Stimulated activated CD4-positive, alpha-beta T cell treated with anti-CD3 and anti-CD28 coated beads, Interleukin-1b, Interleukin-23, amount 100 ng/mL, for 48 hours (primary cell): ENCODE measurements at places on chromosomes 7 and 10.

- no peak for DNase-seq
Measured at GRCh38 chr7:93029056-93029455, 88.7 kb downstream of the SAMD9 start.

DNA sequence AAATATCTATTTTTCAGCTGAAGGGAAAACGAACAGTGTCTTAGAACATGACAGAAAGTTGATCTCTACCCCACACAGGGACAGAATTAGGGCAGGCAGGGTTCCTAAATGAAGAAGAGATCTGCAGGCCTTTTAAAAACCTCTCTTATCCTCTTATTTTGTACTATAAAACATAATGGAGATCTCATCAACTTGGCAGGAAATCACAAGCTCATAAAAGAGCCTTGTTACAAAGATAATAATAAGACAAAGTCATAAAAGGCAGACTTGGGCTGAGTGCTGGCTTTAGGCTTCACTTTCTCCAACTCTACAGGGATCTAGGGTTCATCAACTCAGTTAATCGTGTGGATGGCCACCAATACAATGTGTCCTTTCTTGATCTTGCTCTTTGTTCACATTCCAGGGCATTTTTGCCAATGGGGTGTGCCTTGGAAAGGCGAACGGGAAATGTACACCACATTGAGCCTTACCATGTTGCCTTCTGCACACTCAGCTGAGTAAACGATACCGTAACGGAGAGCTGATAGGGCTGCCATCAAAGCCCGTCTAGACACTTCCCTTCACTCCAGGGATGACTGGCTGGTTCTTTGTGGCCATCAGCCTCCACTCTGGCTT is 7.1 kb upstream of the TEX36 start:
- no peak for DNase-seq

DNA sequence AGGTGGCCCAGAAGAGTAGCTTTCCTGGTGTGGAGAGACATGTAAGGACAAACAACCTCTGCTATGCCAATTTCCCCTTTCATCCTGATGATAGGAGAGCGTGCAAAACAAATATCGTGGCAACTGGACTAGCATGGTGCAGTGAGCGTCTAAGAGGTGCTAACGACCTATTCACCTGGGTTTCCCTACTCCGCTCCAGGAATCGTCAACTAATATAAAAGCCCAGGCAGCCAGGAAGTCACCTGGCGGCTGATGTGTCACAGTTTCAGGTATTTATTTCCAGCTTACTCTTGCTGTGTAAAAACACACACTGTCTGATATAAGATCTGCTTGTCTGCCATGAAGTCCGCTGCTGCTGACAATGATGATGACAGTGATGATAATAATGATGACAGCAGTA is 56.5 kb upstream of the EFCAB10 start:
- DNase-seq = no peak

GRCh38 chr7:140674356-140674800 is 1.6 kb downstream of the ADCK2 start:
- no peak for DNase-seq

DNA sequence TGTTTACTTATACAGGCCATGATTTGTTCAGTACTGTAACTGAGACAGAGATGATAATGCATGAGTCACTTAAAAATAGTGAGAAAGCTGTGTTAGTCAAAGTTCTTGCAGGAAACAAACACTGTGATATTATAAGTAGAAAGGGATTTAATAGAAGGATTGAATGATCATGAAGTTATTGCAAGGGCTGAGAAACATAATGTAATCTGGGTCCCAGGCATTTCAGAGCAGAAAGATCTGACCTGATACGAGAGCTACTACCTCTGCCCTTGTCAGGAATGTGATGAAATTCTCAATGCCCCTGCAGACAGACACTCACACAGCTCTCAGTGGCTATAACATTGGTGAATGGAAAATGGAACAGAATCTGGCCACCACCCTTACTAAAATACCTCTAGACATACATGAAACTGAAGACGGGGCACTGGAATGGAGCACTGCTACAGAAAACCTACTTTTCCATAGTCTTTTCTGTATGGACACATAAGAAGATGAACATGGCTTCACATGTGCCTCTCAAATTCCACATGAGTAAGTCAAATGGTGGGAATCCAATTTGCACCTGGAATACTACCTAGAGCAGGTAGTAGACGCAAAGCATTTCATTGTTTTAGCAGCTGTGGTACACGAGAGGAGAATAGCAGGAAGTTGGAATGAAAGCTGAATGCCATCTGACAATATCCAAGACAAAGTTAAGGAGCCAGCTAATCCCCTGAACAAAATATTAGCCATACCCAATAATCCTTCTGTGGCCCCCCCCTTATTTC is 19.1 kb upstream of the VWDE start:
- no peak for DNase-seq

DNA sequence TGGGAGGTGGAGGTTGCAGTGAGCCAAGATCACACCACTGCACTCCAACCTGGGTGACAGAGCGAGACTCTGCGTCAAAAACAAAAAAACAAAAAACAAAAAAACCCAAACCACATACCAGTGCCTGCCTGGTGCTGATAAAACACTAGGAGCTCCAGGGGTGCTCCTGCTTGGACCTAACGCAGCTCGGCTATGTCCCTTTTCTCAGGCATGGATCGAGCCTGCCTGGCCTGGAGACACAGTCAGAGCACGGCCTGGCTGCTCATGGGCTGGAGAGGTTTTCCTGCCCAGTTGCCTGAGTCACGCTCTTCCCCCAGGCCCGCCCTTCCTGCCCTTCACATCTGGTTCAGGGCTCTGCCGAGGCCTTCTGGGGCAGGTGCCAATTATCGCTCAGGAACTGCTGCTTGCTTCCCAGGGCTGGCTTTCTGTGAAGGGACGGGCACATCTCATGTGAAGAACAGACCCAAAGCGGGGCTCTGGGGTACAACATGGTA is 12.6 kb upstream of the NPFFR1 start:
- DNase-seq = no peak

DNA sequence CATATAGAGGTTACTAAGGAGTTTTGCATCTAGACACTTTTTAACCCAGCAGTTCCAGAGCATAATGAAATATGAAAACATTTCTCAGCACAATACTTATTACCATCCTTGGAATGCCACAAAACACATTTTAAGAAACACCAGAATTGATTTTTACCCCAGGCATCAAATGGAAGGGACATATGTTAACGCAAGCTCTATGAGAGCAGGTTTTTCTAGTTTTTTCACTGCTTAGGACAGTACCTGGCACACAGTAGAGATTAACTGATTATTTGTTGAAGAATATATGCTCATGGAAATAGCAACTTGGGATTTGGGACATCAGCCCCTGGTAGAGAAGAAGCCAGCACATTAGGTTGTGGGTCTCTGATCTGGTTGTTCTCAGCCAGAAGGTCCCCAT is 67.0 kb upstream of the ARID5B start:
- DNase-seq = no peak

GRCh38 chr7:137080516-137081203 is 212.2 kb downstream of the CHRM2 start:
- DNase-seq = no peak

DNA sequence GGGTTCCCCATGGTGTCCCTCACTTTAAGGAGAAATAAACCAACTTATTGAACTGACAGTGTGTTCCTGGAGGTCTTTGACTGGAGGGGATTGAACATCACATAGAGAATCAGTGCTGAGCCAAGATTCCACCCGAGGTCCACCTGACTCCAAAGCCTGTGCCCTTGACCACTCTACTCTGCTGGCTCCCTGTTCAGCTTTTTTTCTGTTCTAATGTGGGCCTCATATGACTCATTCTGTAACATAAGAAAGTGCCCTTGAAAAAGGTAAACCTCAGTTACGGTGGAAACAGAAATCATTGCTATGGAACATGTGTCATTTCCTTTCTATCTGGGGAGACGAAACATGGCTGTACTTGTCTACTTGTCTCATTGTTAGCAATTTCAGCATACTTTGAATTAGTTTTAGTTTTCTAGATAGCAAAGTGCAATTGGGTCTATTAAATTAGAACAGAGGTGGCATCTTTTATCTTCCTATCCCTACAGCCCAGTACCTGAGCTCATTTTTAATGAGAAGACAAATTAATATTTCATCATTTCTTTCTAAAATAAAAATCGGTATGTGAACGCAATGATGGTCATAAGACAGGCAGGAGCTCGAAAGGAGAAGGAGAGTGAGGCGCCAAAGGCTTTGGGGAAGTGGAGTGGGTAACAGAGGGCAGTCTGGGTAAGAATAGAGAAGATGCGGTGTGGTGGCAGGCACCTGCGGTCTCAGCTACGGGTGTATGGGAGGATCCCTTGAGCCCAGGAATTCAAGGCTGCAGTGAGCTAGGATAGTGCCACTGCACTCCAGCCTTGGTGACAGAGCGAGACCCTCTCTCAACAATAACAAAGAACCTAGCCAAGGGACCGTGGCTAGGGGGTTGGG is 1.5 kb downstream of the GSDME start:
- no peak for DNase-seq

GRCh38 chr10:28910956-28911355 is 233.6 kb downstream of the BAMBI start:
- no peak for DNase-seq

DNA sequence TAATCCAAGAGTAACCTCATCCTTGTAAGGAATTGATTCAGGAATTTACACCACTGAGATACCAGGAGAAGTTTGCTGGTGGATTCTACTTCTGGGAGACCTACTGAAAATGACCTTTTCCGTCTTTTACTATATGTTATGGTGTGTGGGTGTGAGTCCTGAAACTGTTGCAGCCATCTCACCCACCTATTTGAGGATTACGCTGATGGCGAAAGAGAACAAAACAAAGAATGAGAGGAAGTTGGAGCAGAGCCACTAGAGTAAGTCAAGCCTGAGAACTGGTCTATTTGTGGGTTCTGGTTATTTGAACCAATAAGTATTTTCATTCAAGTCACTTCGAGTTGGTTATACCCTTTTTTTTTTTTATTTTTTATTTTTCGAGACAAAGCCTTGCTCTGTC is 12.7 kb upstream of the ABCC2 start:
- no peak for DNase-seq

DNA sequence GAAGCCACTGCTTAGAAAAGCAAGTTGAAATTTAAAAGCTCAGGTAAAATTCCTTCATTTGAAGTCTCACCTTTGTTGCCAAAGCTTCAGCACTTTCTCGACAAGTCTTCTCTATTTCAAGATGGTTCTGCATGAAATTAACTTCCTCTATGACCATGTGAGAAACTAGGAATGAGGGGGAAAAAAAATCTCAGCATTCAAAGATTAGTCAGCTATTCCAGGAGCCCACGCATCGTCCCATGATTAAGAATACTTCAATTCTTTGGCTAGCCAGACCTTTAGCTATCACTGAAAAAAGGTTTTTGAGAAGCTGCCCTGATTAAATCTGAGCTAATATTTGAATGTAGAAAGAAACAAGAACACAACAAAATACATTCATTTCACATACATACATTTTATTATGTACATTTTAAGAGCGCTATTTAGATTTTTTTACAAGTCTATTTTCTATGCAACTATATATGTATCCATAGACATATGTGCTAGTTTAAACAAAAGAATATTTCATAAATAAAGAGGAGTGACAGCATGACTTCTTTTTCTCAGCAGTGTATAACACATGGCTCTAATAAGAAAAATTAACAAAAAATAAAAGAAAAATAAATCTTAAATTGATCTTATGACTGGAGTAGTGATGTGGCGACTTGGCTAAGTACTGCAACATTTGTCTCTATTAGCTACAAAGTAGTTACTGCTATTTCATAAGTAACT is 44.8 kb downstream of the SHTN1 start:
- no peak for DNase-seq

GRCh38 chr10:119455609-119456434 is 86.7 kb downstream of the RGS10 start:
- no peak for DNase-seq

DNA sequence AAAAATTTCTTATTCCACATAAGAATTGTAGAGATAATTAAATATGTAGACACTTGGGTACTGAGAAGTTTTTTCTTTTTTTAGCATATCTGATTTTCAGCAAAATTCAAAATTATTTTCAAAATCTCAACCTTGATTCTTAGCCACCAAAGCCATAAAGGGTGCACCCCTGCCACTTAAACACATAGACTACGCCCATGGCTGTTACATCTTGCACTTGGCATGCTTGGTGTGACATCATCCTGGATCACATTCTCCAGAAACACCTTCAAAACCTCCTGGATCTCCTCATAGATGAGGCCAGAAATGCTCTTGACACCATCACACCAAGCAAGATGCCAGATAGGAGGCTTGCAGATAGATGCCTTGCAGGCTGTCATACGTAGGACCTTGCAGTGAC is 89.1 kb upstream of the KLF14 start:
- DNase-seq = no peak

GRCh38 chr10:5585517-5586206 is 60.9 kb downstream of the CALML3 start:
- no peak for DNase-seq

DNA sequence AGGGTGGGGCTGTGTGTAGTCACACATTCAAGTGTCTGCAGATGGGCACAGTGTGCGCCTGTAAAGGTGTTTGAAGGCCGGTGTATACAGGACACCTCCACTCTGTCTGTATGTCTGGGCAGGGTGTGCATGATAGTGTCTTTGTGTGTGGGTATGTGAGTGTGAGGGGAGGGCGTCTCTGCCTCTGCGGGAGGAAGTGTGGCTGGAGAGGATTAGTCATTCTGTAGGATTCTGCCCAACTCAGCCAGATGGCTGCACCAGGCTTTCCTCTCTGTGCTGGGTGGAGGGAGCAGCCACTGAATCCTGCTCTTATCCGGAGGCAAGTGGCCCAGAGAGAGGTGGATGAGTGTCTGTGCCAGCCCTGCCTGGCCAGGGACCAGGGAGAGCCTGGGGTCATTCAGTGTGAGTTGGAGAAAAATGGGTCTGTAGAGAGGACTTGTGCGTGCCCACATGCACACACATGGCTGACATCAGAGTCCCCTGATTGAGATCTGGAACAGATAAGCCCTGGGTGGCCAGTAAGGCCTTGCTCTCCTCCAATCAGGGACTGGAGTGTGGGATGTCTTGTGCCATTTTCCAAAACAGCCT is 1.7 kb downstream of the SFXN3 start:
- DNase-seq = peak; percentile 60

DNA sequence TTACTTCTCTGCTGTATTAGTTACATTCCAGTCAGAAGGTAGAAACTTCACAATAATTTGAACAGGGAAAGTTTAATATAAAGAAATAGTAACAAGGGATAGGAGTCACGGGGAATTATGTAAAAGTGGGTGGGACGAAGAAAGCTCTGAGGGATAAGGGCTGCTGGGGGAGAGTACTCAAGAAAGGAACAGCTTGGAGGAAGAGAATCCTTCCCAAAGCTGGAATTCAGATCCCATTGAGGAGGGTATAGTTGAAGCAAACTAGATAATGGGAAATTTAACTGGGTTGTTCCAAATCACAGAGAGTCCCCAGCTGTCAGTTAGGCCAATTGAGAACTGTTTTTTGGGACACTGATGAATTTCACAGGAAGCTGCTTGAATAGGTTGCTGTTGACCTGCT is 53.2 kb upstream of the MACC1 start:
- DNase-seq = no peak

- DNase-seq = no peak
Measured at GRCh38 chr7:127751062-127751461, 99.1 kb downstream of the SND1 start.
